ENCODE measurements at places on chromosomes 1 and 21.

DNA sequence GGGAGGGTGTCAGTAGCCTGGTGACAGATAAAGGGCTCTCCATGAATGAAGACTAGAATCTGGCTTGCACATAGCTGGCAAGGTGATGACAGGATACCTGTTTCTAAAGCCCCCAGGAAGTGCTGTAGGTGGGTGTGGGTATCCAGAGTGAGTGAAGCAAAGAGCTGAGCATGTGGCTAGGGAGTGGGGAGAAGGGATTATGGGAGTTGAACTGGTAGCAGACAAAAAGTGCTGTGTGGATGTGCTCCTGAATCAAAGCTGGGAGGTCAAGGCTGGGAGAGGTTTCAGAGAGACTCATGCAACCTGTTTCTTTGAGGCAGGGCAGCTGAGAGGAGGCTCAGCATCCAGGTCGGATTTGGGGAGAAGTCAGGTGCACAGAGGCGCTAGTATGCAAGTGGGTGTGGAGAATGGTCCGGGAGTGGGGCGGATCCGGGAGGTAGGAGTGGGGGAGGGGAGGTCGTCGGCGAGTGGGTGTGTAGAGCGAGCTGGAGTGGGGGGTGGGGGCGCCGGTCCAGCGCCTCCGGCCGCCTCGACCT is 600 bp downstream of the ASTN1 start:
- peak; percentile 50 for DNase-seq

GRCh38 chr1:11740258-11741192 is 4.6 kb downstream of the AGTRAP start:
- no peak for DNase-seq

GRCh38 chr1:228366062-228366865 is 40.4 kb downstream of the TRIM11 start:
- no peak for DNase-seq

DNA sequence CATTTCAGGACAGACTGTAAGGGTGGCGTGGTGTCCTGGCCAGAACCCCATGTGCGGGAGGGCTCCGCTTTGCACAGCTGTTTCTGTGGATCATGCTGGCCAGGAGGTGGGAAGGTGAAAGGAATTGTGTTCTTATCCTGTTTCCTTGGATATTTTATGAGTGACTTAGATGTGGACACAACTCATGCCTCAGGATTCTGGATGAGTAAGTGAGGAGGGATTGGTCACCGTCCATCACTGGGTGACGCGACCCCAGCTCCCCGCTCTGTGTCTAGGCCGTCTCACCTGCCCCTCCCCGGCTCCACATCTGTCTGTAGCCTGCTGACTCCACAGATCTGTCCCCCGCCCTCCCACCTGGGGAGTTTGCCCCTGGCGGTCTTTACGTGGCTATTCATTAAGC is 48.8 kb downstream of the PIK3CD start:
- DNase-seq = no peak

Measured in NCI-H345 (cell line).